ENCODE measurements at places on chromosomes 1 and 21.

DNA sequence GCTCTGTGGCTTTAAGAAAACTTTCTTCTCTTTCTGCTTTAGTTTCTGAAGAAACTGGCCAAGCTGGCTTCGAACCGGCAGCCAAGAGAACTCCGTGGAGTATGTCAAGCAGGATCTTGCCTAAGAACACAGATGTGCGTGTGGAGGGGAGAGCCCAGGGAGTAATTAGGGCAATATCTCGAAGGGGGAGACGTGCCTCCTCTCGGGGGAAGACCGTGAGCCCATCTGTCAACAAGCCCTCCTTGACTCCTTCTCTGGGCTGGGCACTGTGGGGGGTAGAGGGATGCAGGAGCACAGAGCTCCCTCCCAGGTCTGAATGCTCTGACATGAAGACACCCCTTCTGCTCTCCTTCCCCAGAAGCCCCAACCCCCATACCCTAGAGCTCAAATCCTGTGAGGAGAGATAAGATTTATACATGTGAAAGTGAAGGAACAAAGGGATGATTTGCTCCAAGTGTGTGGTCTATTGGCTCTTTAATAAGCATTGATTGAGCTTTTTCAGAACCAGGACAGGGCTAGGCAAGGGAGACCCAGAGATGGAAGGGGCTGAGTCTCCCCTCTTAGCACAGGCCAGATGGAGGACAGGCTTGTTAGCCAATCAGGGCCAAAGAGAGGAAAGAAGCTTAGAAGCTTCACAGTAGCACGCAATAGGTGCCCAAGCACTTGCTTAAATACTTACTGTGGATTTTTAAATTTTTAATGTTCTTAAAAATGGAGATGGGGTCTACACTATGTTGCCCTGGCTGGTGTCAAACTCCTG, 37.5 kb downstream of the EDN2 start:
- no peak for DNase-seq

DNA sequence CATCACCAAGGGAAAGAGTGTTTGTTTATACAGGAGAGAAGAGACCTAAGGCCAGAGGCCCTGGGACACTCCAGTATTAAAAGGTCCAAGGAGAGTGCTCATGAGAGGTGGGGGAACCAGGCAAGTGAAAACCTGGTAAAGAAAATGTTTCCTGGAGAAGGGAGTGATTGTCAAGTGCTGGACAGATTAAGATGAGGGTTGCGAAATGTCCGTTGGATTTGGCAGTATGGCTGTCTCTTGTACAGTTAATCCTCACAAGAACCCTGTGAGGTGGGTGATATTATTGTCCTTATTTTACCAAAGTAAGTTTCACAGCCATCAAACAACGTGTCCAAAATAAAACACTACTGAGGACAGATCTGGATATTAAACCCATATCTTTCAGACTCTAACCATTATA, 44.2 kb downstream of the RPAP2 start:
- DNase-seq, result no peak

DNA sequence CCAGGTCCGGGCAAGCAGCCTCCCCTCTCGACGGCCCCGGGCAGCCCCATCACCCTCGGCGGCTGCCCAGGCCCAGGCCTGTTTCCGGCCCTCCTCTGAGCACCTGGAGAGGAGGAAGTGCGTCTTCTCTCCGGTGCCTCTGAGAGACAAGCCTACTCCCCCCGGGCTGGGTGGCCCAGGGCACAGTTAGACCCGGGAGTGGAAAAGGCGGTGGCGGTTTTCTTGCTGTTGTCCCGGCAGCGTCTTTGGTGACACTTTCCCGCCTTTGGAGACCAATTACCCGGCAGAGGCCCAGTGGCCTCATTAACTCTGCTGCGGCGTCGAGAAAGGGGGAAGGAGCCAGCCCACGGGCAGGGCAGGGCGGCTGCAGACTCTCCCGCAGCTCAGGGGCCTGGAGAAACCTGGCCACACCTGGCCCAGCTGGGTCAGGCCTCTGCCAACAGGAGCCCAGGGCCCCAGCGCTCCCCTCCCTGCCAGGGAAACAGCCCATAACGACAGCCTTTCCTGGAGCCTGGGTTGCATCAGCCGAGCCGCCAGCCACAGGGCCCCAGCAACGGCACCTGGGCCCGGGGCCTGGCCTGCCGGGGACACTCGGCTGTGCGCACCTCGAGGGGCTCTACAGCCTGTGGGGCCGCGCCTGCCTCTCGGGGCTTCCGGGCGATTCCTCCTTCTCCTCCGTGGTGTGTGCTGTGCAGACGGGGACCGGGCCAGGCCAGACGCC, 28.4 kb upstream of the C1orf159 start:
- no peak for DNase-seq

DNA sequence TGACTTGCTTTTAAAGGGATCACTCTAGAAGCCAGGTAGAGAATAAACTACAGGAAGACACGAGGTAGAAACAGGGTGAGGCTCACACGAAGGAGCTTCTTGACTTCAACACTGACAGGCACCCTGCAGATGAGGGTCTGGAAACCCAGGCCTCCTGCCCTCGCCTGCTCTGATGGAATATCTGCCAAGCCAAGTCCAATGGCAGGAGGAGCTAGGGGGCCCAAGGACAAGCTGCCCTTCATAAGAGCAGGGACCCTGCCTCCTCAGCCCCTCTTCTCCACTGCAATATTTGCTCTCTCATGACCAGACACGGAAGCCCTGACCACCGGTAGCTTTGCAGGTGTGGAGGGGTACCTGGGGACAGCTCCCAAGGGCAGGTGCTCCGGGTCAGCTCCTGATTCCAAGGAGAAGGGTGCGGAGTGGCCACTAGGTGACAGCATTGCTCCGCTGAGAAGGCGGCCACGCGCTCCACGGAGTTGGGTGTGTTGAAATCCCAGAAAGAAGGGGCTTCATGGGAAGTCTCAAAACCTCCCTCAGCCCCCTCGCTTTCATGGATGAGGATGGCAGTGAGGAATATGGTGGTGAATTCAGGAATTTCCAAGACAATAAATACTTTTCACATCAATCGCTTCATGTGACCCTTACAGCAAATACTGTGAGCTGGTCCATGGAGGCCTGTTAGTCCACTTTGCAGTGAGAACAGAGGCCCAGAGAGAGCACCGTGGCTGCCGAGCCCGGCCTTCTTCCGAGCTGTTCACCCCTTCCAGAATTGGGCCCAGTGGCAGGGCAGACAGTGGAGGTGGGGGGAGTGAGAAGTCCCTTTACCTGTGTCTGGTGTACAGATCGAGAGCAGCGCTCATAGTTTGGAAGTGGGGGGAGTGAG, 33.2 kb upstream of the PAX7 start:
- no peak for DNase-seq

DNA sequence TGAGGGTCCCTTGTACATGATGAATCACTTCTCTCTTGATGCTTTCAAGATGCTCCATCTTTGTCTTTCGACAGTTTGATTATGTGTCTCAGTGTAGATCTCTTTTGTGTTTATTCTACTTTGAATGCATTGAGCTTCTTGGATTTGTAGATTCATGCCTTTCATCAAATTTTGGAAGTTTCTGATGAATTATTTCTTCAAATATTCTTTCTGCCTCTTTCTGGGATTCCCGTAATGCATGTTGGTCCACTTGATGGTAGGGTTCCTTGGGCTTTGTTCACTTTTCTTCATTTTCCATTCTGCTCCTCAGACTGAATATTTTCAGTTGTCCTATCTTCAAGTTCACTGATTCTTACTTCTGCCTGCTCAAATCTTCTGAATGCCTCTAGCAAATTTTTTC, 50.7 kb downstream of the ADSS2 start:
- DNase-seq, result no peak

- no peak for DNase-seq
Observed at GRCh38 chr1:162677607-162678371, 45.5 kb downstream of the DDR2 start.

- peak; percentile 89 for DNase-seq
Observed at GRCh38 chr1:158019171-158019868, 25.9 kb downstream of the KIRREL1 start.
